ENCODE measurements at places on chromosomes 16 and 17.
A peak's percentile ranks its signal among the peaks of the same experiment; 100 is the strongest.

DNA sequence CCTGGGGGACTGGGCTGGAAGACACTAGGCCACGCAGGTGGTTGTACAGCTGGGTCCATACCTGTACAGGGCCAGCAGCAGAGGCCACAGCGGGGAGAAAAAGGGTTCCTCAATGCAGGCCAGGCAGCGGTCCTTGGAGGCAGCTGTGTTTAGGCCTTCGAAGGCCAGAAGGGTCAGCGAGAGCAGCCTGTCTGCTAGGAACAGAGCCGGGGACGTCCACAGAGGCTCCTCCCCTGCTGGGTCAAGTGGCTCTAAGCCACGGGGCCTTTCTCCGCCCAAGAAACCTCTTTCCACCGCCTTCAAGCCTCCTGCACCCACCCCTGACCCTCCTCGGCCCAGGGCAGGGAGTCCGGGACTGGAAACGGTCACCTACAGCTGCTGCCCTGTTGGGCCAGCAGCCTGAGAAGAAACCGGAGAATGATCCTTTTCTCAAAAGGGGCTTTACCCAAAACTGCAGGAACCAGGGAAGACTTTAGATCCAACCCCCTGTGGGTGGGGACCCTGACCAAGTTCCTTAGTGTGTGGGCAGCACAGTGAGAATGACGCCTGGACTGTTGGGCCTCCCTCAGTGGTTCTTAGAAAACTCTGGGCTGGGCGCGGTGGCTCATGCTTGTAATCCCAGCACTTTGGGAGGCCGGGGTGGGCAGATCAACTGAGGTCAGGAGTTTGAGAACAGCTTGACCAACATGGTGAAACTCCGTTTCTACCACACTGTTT is 8.4 kb upstream of the SPATA2L start:
- no peak for DNase-seq

GRCh38 chr17:76333673-76334505 is 19.8 kb downstream of the PRPSAP1 start:
- DNase-seq, result no peak

DNA sequence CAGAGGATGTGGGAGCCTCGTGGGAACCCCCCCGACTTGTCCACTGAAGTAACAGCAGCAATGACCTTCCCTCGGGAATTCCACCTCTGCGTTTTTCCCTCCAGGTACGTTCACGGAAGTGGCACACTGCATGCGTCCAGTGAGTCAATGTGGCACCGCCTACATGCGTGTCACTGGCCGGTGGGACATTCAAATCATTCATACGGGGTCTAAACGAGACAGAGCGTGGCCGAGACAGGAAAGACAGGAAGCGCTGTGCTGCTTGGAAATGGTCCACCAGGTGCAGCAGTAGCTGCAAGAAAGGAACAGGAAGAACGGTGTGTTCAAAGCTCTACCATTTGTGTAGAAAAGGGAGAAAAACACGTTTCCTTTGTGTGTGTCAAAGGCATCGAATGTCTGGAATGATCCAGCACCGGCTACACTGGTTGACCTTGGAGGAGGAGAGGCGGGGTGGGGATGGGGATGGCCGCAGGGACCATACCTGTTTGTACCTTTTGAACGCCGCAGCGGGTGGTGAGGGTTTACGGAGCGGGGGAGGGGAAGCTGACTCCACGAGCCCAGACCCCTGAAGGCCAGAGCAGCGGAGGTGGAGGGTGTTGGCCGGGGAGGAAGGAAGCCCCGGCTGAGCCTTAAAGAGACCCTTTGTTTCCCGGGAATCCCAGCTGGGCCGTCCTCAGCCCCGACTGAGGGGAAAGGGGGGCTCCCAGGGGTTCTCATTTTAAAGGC is 1.7 kb upstream of the PGAP6 start:
- DNase-seq, result peak; percentile 52

GRCh38 chr16:84545114-84545737 is 40.8 kb upstream of the MEAK7 start:
- no peak for DNase-seq

DNA sequence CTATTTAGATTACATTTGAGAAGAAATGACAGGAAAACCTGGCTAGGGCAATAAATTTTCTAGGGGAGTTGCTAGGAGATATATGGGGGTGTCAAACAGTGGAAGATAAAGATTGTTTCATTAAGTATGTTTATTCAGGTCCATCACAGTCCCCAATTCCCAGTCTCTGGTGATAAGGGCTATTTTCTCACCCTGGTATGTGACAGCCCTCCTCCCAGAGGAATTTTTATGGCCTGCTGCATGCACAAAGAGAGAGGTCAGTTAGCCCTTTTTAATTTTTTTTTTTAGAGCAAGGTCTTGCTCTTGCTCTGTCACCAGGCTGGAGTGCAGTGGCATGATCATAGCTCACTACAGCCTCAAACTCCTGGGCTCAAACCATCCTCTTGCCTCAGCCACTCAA is 53.6 kb upstream of the ATF7IP2 start:
- no peak for DNase-seq

DNA sequence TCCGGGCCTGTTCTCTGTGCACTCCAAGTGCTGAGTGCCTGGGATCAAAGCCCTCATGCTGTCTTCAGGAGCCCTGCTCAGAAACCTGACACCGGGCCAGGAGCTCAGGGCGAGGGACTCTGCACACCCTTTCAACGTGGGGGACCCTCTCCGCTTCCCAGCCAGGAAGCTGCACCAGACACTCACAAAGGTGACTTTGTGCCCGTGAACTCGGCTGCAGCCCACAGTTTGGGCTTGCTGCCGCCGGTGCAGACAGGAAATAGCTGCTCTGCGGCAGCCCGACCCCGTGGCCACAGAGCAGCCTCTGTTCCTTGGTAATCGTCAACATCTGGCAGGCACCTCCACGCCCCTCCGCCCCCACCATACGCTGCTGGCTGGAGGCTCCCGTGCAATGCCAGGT is 93.4 kb upstream of the METRNL start:
- DNase-seq, result no peak

DNA sequence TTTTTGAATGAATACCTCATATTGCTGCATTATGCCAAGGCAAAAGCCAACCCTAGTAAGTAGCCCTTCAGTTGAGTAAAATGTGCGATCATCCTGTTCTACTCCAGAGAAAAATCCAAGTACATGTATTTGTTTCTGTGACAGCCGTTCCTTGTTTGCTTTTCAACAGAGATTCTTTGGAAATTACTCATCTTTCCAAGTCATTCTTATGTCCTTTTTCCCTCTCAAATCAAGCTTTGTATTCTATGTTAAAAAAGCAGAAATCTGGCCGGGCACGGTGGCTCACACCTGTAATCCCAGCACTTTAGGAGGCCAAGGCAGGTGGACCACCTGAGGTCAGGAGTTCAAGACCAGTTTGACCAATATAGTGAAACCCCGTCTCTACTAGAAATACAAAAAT is 112.9 kb upstream of the HAS3 start:
- DNase-seq, result no peak

- no peak for DNase-seq
Observed at GRCh38 chr17:64329588-64329987, 61.1 kb downstream of the PECAM1 start.

DNA sequence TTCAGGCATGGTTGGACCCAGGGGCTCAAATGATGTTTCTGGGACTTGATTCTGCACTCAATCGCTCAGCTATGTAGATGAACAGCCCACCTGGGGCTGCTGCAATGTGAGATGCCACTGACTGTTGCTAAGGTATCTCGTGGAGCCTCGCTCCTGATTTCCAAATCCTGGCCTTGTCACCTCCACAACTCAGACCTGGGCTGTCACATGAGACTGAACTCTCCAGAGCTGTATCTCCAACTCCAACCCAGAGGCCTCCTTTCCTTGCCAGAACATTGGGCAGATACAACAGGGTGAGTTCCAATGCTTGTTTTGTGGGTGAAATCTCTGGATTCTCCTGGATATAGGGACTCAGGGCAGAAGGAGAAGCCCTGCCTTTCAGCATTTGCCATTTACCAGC is 79.5 kb downstream of the GNAO1 start:
- no peak for DNase-seq

- no peak for DNase-seq
Observed at GRCh38 chr17:1607971-1608320, 20.7 kb downstream of the SLC43A2 start.

- no peak for DNase-seq
Observed at GRCh38 chr16:26642047-26642664, 424.6 kb upstream of the C16orf82 start.

DNA sequence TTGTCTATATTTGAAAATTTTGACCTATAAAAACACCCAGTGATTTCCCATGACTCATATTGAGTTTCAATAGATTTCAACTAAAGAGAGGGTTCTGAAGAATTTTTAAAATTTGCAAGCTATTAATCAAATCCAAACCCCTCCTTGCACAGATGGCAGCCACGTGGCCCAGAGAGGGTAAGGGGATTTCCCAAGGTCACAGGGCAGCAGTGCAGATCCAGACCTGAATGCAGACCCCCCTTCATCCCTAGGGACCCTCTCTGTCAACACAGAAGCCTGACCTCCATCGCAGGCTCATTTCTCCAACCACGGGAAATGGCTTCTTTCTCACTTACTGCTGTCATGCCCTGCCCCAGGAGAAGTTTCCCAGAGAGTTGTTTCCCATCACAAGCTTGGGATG is 24.7 kb upstream of the CES5A start:
- DNase-seq, result no peak

- no peak for DNase-seq
Observed at GRCh38 chr16:69482410-69482991, 58.1 kb downstream of the CYB5B start.

DNA sequence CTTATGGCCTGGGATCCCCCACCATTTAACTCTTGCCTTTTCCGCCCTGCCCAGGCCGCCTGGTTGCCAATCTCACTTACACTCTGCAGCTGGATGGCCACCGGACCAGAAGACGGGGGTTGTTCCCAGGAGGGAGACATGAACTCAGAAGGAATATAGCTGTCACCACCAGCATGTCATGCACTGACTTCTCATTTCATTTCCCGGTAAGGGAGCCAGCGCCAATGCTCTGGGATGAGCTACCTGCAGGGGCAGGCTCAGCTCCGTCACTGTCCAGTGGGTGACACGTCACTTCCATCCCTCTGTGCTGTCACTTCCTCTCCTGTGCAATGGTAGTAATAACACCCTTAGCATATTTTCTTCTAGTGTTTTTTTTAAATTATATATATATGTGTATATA is 26.7 kb downstream of the ITGAL start:
- DNase-seq, result peak; percentile 55

DNA sequence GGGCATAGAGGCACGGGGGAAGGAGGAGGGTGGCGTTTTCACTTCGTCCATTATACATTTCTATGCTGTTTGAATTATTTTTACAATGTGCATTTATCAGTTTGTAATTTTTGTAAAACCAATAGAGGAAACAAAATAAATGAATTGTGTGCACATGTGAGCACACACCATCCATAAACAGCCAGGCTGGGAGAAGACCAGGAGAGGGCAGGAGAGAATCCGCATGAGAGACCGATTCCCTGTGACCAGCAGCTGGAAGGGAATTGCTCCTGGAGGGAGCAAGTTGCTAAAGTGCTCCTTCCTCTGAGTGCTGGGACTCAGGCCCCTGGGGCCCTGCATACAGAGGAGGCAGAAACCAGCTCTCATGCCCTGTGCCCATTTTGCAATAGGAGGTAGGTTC is 126.0 kb downstream of the ABCC12 start:
- peak; percentile 1 for DNase-seq

DNA sequence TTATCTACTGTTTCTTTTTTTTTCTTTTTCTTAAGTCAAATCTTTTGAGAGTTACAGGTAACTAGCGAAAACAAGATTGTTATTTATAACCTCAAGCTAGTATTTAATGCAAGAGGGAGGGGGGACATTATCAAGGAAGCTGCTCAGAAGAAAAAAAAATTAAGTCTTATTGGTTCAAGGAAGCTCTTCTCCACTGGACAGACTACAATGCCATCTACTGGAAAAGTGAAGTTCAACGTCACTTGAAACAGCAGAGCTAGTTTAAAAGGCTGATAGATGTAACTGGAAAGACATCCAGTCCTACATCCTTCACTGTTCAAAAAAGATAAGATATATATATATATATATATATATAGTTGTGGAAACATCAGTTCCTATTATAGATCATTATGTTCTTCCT is 418.0 kb upstream of the PSMD7 start:
- DNase-seq, result peak; percentile 49

DNA sequence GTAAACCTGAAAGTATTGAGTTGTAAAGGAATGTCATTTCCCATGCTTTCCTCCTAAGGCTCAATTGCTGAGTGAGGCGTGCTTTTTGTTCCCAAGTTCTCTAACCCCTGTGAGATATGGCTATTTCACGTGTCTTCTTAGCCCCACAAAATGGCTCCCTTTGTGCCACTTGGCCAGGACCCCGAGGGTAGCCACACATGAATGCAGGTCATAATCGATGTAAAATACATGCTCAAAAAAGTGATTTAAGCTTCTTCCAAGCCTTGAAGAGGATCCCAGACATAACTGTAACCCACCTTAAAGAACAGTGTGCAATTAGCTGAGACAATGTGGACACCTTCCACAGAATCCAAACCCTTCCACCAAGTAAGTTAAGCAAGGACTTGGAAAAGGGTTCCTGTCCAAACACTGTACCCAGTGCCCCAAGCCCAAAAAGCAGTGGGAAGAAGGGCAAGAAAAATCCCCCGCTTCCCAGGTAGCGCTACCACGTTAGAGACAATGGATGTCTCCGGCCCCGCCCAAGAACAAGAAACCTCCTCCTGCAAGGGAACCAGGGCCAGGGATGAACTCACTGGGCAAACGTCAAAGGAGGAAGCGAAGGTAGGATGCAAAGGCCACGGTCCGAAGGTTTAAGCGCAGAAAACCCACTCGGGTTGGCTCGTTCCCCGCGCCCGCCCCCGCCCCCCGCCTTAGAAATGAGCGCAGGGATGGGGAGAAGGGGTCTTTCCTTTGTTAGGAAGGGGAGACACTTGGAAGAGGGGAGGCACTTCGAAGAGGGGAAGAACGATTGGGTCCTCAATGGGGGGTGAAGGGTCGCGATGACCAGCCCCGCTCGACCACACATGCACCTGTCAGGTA is 1.2 kb downstream of the JPT1 start:
- peak; percentile 82 for DNase-seq

- no peak for DNase-seq
Observed at GRCh38 chr16:89596957-89597649, 16.3 kb upstream of the DPEP1 start.

DNA sequence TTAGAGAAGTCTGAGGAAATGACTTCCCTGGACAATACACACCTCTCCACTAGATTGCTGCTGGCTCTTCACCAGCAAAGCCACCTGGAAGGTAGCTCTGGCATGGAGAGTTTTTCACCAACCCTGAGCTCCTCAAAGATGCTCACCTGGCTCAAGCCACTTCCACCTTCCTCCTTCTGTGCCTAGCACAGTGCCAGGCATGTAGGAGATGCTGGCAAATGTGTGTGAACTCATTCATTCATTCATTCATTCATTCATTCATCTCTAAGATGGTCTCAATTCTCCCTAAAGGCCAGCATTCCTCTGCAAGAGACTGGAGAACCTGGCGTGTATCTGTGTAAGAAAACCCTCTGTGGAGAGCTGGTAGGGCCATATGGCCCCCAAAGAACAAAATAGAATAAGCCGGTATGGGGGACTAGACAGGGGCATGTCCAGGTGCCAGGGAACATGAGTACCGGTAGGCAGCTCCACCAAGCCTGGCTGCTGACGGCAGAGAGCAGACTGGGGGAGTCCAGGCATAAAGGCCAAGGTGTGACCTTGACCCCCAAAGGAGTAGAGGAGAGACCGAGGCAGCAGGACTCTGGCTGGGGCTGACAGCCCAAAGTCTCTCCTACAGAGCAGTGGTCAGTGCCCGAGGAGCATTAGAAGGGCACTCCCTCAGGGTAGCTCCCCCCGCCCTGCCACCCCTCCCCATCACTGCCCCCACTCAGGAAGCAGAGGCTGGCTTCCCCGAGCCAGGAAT is 132.2 kb upstream of the TNRC6C start:
- no peak for DNase-seq

GRCh38 chr16:68732042-68732680 is 4.9 kb upstream of the CDH1 start:
- DNase-seq, result no peak

- no peak for DNase-seq
Observed at GRCh38 chr17:36142806-36143205, 33.6 kb downstream of the TBC1D3B start.

Measured in G401 (cell line).